ENCODE measurements at places on chromosomes 3 and 15.

DNA sequence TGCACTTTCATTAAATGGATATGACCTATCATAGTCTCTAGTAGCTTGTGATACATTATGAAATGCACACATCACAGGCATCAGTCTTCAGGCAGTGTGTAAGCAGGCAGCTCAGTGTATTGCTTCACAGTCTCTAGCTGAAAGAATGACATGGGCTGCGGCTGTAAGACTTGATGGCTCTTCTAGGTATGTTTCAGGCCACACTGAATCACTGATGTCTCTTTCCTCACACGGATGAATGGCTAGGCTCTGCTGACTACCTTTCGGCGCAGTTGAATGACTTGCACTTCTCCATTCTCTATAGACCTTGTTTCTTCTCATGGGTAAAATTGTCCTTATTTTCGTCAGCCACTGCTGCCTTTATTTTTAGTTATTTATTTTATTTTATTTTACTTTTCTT, 15.4 kb downstream of the APH1B start:
- DNase-seq = no peak

DNA sequence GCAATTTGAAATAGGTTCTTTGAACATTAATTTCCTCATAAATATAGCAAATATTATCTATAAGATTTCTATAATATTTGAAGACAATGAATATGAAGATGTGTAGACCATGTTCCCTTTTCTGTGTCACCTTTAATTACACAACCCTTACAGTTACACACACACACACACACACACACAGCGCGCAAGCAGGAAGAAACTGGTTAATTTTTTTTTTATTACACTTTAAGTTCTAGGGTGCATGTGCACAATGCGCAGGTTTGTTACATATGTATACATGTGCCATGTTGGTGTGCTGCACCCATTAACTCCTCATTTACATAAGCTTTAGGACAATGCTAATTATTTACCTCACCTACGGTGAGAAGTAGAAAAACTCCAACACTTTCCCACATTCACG, 122.9 kb downstream of the TPRG1 start:
- no peak for DNase-seq

DNA sequence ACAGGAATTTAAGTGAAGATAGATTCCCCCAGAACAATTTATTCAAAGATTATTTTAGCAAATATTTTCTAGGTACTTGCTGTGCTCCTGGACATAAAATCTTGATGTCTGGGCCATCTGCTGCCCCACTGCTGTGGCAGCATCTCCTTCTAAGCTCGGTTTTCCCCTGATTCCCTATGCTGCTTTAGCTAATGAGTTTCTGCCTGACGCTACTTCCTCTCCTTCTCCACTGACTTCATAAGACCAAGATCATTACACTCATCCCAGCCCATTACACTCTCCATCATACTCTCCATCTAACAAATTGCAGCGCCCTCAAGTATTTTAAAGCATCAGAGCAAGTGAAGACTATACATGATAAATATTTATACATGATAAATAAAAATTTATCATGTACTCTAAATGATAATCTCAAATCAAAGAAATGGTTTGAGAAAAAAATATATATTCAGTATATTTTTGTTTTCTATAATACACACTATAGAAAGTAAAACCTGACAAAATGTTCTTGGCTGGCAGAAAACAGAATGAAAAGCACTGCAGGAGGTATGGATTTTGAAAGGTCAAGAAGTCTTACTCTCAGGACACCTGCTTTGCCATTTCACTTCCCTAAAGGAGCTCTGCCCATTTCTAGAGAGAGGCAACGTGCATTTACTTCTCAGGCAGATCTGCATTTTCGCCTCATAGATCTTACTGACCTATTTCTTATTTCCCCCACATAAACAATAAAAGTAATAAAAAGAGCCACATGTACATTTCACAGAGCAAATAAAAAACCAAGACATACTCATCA, 232.0 kb downstream of the KCNMB2 start:
- no peak for DNase-seq

- DNase-seq = no peak
Observed at GRCh38 chr3:85670634-85671205, 711.9 kb downstream of the CADM2 start.

DNA sequence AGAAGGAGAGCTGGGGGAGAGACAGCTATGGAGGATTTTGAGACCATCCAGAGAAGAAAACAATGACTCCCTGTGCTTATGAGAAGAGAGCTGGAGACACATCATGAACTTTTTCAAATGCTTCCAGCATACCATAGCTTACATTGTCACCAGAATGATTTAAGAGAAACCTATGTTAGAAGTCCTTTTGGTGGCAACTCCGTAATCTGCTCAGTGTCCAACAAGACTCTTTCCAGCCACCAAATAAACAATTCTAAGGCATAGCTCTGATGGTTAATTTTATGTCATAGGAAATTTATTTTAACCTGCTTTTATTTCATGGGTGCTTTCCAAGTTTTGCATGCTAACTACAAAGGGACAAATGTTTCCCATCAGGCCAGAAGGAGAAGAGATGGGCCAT, 200.3 kb upstream of the MCTP2 start:
- DNase-seq = no peak

GRCh38 chr15:85621094-85621493, 173.6 kb downstream of the KLHL25 start:
- no peak for DNase-seq

GRCh38 chr3:194475978-194476377, 10.8 kb downstream of the ATP13A3 start:
- no peak for DNase-seq

DNA sequence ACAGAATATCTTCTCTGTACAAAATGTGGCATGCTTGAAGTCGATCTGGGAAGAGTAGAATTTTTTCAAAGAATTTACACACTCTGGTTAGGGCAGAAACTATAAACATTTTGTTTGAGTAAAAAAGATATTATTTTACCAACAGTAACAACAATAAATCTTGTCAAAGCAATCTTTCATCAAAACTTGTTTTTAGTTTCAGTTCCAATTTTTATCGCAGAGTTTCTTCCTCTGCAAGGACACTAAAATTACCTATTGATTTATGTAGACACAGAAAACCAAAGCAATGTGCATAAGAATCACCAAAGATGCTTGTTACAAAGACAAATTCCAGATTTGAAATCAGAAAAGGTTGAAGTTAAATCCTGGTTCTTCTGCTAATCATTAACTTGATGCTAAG, 61.9 kb downstream of the CGGBP1 start:
- DNase-seq = no peak

DNA sequence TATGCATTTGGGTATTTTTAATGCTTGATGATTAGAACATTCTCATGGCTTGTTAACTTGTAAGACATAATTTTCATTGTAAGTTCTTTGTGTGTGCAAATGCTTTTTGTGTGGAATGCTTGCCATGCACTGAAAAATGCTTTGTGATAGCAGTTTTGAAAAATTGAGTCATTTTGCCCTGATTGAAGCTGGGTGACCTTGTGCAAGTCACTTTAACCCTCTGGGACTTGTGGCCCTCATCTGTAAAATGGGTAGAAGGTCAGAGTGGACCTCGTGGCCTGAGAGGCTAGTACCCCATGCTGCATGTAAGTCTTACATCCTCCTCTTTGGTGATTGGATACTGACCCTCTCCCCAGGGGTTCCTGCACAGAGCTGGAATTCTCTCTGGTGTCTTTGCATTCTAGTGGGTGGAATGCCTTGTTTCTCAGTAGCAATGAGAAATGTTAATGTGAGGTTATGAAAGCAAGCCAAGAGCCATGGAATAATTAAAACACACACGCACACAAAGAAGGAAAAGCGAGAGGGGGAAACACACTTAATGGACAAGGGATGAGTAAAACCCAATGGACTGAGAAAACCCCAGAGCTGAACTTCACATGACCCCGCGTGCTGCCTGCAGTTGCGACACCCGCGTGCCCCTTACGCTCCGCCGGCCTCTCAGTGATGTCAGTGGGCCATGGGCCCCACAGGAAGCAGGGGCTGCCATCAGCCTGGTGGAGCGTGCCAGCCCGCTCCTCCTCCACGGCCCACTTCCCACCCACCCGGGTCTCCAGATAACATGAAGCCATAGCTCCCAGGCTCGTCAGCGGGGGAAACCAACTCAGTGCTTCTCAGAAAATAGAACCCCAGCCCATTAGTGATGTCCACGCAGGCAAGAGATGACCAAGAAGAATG, 44.0 kb downstream of the SMAD3 start:
- no peak for DNase-seq

DNA sequence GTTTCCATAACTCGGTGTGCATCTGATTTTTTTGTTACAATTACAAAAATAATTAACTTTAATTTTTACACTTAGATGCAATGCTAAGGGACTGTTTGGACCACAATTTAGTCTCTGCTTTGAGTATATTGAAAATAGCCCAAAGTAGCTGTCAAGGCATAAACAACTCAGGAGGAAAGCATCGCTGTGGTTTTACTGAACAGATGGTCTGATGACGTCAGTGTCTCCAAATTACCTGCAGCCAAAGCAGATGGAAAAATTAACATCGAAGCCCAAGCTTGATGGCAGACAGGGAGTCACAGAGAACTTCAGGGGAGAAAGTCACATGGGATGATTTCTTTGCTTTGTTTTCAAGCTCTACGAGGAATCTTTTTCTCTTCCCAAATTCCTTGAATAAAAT, 83.1 kb upstream of the PLCL2 start:
- no peak for DNase-seq

GRCh38 chr3:65500398-65501306, 538.1 kb downstream of the MAGI1 start:
- DNase-seq = no peak

GRCh38 chr3:51139616-51140015, 245.5 kb upstream of the MANF start:
- DNase-seq = no peak

- DNase-seq = no peak
Observed at GRCh38 chr15:51060030-51060673, 34.6 kb downstream of the TNFAIP8L3 start.

- no peak for DNase-seq
Observed at GRCh38 chr3:65706776-65707568, 331.7 kb downstream of the MAGI1 start.

- peak; percentile 57 for DNase-seq
Observed at GRCh38 chr15:91099616-91099994, 452 bp upstream of the SV2B start.

- no peak for DNase-seq
Observed at GRCh38 chr3:75265897-75266296, 398.2 kb upstream of the FRG2C start.

DNA sequence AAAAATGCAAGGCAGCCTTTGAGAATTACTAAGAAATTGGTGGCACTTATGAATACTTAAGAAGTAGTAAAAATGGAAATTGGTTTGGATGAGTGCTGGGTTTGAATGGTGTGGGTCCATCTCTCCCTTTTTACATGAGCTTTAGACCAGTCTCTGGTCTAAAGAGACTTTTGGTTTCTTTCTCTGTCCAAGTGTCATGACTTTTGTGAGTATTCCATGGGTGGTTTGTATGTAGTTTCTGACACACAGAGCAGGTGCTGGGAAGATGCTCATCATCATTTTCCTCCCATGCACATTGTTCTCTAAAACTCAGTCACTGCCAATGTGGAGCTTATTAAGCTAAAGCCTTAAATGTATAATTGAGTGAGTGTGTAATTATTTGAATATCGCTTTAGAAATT, 63.5 kb downstream of the KAT2B start:
- DNase-seq = no peak

- peak; percentile 67 for DNase-seq
Observed at GRCh38 chr3:149273096-149273751, 51.6 kb upstream of the CP start.

GRCh38 chr15:77346245-77347036, 73.5 kb downstream of the PEAK1 start:
- no peak for DNase-seq

GRCh38 chr3:24781454-24781853, 286.8 kb upstream of the THRB start:
- DNase-seq = no peak

DNA sequence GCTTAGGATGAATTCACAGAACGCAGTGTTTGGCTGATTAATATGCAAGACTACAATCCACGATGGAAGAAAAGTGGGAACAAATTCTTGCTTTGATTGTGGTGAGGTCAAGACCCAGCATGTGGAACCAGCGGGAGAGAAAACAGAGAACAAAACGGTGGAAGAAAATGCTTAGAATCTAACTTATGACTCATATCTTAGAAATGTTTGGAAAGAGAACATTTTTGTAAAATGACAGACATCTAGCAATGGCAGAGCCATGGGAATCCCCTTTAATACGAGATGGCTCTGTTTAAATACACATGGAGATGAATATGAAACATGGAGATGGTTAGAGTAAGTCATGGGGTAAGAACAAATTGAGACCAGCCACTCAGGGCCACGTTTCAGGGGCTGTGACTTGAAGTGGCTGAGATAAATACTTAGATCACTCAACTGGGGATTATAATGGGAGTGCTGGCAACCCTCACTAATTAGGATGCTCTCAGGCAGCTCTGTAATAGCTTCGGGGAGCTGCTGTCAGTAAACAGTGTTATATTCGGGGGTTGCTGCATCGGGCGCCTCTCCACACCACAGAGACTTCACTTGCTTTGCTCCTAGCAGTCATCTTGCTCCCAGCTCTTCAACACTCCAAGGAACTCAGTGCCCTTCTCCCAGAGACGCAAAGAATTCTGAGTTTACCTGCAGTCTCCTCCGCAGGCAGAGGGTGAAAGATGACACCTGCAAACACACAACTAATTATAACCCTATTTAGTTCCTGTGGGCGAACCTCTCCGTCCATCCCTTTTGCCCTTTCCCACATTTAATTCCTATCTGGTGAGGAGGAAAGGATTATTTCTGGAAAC, 68.0 kb upstream of the ONECUT1 start:
- no peak for DNase-seq

DNA sequence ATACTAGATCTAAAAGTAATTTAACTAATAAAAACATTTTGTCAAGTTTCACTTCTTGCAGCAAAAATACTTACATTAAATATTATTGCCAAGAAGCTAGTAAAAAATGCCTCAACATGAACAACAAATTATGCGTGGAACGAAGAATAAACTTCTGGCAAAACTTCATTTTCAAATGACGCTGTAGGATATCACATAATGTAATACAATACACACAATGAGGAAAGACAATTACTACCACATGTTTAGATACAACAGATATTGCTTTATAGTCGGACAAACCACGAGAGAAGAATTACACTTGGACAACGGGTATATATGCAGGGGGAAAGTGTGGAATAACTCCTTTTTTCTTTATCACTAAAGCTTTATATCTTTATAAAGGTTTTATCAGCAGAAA, 21.6 kb downstream of the P3H2 start:
- no peak for DNase-seq

- no peak for DNase-seq
Observed at GRCh38 chr15:100199711-100200286, 142.0 kb downstream of the ADAMTS17 start.

DNA sequence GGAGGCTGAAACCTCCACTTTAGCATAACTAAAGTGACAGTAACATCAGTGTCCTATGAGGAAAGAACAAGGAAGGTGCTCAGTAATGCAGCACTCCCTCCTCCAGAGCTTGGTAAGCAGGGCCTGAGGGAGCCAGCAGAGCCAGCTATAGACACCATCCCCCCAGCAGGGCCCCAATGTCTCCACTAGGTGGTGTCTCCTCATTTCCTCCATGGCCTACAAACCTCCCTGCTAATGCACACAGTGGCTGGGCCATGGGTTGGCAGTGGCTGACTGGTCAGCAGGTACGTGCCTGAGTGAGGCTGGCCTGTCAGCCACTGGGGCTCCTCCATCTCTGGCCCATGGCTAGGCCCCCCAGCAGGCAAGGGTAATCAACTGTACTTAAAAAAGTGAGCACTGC, 13.6 kb downstream of the MRPS25 start:
- no peak for DNase-seq

GRCh38 chr3:100695696-100696095, 13.6 kb upstream of the TFG start:
- no peak for DNase-seq

GRCh38 chr15:80754014-80754413, 25.2 kb upstream of the CEMIP start:
- DNase-seq = no peak

GRCh38 chr3:112610121-112610520, 30.8 kb downstream of the CCDC80 start:
- no peak for DNase-seq
